Ovary (tissue), 10 donors: ENCODE measurements at places on chromosomes 1 and 21. TPM values are rescaled to one million over a fixed set of nuclear protein-coding genes. Genes with fewer than 3 reads are reported as not detected.

GRCh38 chr1:165376041-165376810 is 19.7 kb upstream of the LMX1A start:
- peak; percentile 94 for DNase-seq

The LDLRAD1 gene
- polyA plus RNA-seq = 0.05 TPM

The PUM1 gene
- polyA plus RNA-seq = 66.3 TPM

The CFAP74 gene
- 0.18 TPM for polyA plus RNA-seq

DNA sequence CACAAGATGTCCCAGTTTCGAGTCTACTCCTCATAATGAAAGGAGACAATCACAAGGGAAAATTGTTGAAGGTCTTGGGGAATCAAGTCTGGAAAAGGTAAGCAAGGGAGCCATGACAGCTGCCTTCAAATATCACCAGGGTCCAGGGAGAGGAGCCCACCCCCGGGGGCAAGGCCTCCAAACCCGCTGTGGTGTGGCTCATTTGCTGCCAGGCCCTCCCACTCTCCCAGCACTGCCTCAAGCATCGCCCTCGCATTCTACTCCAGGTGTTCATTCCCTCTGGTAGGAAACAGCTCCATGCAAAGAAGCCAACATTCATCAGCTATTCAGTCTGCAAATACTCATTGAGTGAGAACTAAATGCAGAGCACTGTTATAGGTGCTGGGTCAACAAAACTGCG is 8.6 kb downstream of the S100A9 start:
- DNase-seq = no peak

The ARHGAP30 gene
- polyA plus RNA-seq = 1.6 TPM

- no peak for DNase-seq
Measured at GRCh38 chr1:36524359-36525062, 41.8 kb upstream of the CSF3R start.

DNA sequence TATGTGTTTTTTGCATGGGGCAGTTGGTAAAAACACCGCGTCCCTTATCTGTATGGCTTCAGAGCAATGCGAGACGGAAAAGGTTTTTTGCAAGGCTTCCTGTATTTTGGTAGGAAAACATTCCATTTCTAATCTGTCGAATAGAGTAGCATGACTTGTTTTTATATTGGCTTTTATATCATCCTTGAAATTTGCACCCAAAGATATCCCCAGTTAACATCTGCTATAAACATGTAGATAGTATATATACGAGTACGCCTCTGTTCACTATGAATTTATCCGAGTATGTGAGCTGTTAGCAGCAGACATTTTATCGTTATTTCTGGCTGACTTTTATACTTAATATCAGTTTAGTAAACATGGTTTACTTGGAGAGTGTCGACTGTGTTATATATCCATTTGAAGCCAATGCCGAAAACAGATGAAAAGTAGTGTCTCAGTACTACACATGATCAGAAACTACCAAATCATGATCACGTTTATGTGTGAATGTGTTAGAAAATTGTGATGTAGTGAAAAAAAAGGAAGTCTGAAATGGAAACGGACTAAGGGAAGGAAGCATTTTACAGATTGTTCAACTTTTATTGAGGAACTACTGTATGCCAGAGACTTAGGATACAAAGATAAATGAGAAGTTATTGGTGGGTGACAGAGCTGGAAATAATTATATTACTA is 1.0 kb downstream of the LEPR start:
- no peak for DNase-seq

The C1orf185 gene
- polyA plus RNA-seq = not detected

DNA sequence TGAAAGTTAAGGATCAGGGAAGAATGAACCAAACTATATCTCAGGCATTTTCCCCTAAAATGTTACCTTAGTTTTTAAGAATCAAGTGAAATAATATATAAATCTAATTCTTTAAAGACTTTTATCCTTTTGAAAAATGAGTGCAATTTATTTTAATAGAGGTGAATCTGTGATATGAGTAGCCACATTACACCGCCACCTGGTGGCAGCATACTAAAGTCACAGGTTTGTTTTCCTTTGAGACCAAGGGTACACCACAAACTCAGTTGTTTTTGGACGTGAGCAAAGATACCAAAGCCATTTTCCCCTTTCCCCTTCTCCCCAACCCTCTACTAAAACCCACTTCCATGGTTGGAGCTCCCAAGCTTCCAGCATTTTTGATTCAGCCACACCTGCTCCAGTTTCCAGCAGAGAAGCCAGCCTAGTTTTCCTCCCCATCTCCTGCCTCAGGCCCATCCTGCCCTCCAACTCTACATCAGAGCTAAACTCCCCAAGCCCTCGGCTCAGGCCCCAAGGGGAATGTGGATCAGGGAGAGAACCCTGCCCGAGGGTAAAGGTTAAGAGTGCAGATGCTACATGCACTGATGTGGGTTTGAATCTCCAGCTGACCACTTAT is 22.9 kb upstream of the LDLRAP1 start:
- DNase-seq = peak; percentile 69

The TMPRSS2 gene
- polyA plus RNA-seq = not detected

- no peak for DNase-seq
Measured at GRCh38 chr1:6178751-6179563, 1.2 kb downstream of the CHD5 start.

GRCh38 chr1:79042117-79042516 is 35.6 kb upstream of the ADGRL4 start:
- DNase-seq = no peak

The SLC9A1 gene
- polyA plus RNA-seq = 22.0 TPM

GRCh38 chr1:109365642-109366204 is 32.0 kb downstream of the SORT1 start:
- no peak for DNase-seq

DNA sequence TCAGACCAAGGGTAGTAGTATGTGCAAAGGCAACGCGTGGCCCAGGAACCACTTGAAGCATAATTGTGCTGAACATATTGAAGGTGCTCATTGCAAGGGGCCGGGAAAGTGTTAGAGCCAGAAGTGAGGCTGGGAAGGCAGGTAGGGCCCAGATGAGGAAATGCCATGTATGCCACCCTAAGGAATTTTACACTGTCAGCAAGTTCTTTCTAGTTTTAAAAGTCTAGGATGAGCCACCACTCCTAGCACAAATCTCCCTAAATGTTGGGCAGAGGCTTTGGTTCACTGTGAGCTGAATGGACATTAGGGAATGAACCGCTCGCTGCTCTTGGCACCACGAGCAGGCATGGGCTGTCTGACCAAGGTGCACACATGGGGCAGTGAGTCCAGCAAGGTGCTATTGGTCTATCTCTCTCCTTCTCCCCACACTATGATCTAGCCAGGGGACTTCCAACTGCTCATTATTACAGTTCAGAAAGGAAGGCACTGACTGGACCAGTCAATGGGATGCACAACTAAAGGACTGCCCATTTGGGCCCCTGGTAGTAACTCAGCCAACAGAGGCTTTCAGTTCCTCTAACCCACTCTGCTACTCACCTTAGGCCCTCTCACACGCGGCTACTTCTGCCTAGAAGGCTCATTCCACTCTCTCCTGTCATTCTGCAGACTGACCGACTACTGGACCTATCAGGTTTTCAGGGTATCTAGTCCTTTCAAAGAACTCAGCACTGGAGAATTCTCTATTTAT is 2.0 kb downstream of the KANK4 start:
- DNase-seq = no peak

DNA sequence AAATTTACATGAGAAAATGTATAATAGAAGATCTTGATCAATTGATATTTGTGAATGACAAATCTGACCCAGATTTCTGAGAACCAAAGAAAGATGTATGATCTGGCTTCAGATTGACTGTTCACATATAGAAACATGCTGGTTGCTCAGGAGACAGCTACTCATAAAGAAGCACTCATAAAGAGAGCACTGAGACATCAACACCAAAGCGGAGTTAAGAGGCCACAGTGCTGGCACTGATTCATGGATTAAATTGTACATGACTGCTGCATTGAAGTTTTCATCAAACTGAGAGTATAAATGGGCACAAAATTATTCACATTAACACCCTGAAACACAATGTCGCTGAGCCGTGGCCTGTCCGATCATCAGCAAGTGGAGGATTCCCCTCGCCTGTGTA is 46.2 kb downstream of the SH3GLB1 start:
- no peak for DNase-seq

- DNase-seq = no peak
Measured at GRCh38 chr1:2439369-2439768, 27.0 kb upstream of the PEX10 start.

DNA sequence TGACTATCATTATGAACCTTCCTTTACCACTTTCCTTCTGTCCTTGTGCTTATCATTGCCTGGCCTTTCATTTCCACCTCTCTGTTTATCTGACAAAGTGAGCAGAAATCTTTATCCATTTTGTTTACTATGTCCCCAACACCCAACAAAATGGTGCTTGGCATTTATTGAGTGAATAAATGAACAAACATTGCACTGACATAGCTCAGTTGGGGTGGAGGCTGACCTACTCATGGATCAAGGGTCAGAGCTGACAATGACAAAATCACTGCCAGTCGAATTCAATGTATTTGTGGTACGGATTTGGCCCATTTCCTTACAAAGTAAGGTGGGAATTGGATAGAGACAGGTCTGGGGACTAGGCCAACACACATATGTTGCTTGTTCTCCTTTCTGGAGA is 257.4 kb upstream of the PLXNA2 start:
- no peak for DNase-seq

GRCh38 chr1:210700511-210700910 is 371.8 kb downstream of the HHAT start:
- DNase-seq = no peak

DNA sequence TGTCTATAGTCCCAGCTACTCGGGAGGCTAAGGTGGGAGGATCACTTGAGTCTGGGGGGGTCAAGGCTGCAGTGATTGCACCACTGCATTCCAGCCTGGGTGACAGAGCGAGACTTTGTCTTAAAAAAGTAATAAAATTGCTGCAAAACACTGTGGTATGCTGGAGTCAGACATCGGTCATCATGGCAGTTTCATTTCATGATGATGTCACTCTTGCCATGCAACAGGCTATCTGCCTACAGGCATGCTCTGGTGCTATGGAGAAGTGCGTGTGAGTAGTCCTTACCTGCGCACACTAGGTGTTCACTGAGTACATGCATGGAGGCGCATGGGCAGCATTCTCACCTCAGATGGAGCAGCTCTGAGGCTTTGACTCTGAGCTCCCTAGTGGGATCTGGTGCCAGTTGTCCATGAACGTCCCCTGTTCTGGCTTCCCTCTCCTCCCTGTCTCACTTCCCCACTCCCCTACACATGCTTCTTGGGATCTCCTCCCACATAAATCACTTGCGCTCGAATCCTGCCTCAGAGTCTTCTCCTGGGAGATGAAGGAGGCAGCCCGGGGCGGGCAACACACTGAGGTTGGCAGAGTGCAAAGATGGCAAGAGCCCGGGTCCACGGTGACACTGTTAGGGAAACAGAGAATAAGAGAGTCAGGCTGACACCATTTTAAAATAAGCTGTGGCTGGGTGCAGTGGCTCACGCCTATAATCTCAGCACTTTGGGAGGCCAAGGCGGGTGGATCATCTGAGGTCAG is 10.4 kb upstream of the CELA3B start:
- DNase-seq = no peak

DNA sequence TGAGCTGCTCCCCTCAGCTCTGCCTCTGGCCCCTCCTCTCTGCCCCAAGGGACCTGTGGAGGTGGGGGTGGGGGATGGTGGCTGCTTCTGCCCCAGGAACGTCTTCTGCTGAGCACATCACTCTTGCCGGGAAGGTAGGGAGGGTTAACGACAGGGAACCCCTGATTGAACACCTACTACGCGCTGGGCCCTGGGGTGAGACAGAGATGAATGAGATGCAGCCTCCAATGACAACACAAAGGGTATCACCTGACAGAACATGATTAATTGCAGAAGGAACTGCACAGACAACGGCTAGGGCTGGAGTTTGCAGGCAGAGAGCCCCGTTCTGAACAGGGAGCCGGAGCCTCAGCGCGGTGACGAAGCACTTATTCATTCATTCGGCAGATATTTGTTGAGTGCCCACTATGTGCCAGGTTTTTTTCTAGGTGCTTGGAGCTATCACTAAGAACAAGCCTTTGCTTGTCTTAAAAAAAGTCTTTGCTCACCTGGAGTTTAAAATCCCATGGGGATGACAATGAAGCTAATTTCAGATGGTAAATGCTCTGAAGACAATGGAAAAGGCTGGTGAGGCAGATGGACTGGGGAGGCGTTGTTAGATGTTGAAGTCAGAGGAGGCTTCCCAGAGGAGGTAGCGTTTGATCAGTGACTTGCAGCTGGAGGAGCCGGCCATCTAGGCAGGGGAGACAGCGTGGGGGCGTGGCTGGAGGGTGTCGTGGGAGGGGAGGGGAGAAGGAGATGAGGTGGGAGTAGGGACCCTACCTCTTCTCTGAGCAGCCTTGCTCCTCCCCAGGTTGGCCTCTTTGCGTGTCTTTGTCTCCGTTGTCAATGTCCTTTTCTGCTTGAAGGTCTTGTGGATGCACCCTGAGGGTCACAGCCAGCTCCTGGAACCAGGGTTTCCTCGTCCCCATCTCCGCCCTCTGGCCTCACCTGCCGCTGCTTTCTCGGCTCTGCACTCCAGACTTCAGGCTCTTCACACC is 103.1 kb upstream of the CSF3R start:
- no peak for DNase-seq

GRCh38 chr1:23122796-23123195 is 45.9 kb downstream of the LUZP1 start:
- DNase-seq = no peak

DNA sequence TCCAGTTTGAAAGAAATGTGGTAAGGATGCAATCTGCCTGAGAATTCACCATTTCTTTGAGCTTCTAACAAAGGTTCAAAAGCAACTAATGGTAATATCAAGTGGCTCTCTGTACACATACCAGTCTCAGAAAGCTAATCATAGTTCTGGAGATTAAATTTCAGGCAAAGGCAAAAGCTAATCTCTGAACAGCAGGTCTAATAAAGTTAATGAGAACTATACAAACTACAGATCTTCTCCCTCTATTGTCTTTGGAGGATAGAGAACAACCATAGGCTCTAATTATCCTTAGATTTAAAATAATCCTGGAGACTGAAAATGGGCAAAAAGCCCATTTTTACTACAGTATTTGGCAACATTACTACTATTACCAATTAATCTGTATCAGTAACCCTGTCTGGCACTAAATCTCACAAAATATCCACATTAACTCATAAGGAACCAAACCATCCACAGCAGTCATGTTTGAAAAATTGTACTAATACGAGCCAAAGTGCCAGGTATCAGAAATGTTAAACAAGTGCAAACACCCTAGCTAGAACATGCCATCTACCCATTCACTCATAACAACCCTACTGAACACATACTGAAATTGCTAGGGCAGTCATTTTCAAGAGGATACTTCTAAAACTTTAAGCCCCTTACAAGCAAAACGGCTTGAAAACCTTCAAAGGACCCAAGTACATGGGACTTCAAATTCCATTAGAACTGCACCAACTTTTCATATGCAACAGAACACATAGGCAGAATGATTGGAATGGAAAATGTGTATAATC is 4.8 kb downstream of the DIPK1A start:
- no peak for DNase-seq

The TAS1R1 gene
- polyA plus RNA-seq = not detected

GRCh38 chr1:94126651-94127050 is 5.7 kb upstream of the ABCA4 start:
- DNase-seq = no peak

The PLCH2 gene
- 0.19 TPM for polyA plus RNA-seq

GRCh38 chr1:94194079-94194865 is 43.1 kb downstream of the ARHGAP29 start:
- DNase-seq = no peak
